ENCODE measurements at places on chromosomes 2 and 18.
A peak's percentile ranks its signal among the peaks of the same experiment; 100 is the strongest.

GRCh38 chr2:88832311-88832991, 141.0 kb downstream of the RPIA start:
- peak; percentile 64 for DNase-seq

DNA sequence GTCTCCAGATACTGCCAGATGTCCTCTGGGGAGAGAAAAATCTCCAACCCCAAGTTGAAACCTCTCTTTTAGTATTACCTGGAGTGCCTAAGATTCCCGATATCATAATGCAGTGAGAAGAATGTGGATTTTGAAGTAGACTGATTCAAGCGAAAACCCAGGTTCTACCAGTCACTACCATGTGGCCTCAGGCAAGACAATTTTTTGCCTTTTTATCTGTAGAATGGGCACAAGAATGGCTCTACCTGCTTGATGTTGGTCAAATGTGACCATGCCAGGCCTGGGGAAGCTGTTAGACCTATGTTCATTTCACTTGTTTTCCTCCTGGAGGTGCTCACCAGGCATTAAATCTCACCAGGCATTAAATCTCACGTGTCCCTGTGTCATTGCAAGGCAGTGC, 131.3 kb downstream of the DDX1 start:
- no peak for DNase-seq

GRCh38 chr2:179129574-179130238, 79.8 kb upstream of the CCDC141 start:
- DNase-seq = no peak

- no peak for DNase-seq
These were observed 369.0 kb downstream of the EPHA4 start for GRCh38 chr2:221203125-221203524.

- DNase-seq = peak; percentile 94
These were observed 138.2 kb downstream of the VAPA start for GRCh38 chr18:10051877-10052631.

GRCh38 chr2:186060744-186061440, 322.3 kb downstream of the FSIP2 start:
- DNase-seq = no peak

GRCh38 chr2:131493199-131493968, 1.2 kb upstream of the MZT2A start:
- no peak for DNase-seq

GRCh38 chr2:216478151-216478550, 20.5 kb upstream of the RPL37A start:
- no peak for DNase-seq

DNA sequence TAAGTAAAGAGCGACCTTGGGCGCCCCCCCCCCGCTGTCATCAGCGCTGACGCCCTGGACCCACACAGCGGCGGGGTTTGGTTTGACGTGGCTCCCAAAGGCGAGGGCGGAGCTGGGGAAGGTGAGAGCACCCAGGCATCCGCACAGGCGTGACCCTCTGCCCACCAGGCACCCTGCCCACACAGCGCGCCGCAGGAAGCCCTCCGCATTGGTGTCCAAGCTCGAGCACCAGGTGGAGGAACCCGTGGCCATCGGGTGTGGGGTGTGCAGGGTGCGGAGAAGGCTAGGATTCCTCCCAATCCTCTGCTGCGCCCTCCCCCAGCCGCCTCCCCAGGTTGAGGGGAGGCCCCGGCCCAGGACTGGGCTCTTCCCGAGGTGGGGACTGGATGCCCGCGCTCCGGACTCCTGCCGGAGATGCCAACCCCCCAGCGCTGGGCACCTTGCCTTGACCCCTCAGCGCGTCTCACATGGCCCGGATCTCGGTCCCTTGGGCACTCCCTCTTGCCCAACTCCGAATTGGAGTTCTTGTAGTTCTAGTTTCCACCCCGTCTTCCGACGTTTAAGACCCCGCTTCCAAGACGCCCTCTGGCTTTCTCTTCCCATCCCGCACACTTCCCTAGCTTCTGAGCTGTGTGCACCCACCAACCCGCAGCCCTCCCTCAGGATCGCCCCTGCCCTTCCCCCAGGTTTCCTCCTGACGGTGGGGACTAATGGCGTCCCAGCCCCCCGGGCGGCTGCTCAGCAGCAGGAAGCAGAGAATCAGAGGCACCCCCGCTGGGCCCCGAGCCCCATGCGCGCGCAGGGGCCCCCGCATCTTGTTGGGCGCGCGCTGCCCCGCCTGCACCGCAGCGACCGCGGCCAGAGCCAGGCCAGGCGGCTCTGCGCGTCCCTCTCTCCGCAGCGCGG, 25.9 kb upstream of the RESP18 start:
- DNase-seq = no peak

DNA sequence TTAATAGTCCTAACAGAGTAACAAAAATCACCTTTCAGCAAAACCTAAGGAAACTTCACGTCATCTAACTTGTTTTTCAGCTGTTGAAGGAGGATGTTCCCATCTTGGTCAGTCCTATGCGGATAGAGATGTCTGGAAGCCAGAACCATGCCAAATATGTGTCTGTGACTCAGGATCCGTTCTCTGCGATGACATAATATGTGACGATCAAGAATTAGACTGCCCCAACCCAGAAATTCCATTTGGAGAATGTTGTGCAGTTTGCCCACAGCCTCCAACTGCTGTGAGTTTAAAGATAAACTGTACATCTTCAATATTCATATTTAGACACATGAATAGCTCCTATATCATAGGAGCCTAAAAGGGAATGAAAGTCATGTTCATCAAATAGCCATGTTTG, 10.5 kb downstream of the COL3A1 start:
- no peak for DNase-seq

DNA sequence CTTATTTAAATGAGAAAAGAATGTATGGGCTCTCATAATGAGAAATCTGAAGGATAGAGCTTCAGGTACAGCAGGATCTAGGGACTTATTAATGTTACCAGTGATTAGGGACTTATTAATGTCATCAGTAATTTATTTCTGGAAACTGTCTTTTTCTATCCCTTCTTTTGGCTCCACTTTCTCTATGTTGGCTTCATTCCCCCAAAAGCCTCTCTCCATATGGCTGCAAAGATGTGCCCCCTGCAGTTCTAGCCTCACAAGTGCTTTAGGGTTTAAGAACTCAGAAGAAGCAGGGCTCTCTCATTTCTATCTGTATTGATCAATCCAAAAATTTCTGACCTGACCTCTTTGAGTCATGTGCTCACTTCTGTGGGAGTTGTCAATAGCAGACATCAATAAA, 480.9 kb downstream of the TXNL1 start:
- DNase-seq = no peak

GRCh38 chr18:78521136-78521535, 458.5 kb upstream of the SALL3 start:
- DNase-seq = no peak

DNA sequence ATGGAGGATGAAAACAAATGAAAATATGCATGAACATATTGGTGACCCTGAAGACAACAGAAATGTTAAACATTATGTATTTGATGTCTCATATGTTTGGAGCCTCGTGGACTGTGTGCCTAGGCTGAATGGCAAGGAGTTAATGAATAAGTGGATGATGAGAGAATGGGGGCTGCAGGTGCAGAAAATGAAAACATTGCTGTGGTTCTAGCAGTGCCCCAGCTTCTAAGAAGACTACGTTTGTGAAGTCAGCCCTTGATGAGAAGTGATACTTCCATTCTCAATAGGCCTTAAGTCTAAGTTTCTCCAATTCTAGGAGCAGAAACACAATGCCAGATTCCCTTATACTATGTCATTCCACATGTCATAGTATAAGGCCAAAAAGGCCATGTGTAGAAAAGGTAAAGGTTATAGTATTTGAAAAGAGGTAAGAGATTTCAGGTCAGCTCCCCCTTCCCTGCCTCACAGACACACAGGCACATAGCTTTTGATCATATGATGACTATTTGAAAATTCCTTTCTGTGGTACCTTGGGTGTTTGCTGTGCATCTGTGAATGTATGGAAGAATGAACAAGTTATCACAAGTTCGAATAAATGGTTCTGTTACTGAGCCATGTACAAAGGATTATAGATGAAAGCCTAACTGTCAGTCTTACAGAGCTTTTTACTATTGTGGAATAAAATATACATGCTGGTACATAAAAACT, 280.8 kb downstream of the SETBP1 start:
- no peak for DNase-seq

GRCh38 chr18:44497311-44497710, 183.4 kb upstream of the SETBP1 start:
- DNase-seq = no peak

DNA sequence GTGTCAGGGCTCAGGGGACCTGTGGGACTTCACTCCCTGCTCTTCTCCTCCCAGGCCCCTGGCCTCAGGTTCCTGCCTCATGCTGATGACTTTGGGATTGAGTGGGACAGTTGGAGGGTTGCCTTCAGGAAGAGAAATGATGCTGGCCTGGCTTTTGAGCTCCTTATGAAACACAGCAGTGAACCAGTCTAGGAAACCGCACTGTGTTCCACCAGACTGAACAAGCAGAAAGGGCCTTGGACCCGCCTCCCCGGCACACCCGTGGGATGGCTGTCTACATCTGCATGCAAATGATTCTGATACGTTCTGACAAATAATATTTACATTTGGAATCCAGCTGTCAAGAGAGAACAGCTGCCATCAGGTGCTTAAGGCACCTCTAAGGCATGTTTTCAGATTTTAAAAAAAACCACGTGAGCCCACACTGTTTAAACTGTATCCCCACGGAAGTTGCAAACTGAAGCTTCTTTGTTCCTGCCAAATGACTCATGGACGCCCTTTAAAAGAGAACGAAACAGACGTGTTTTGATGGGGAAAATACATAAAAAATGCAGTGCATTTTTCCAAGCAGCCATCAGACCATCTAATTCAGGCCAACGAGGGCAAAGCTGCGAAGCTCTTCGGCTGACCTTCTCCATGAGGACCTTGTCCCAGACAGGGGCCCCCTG, 27.6 kb upstream of the ASAP2 start:
- no peak for DNase-seq

- DNase-seq = no peak
These were observed 84.8 kb upstream of the CRIM1 start for GRCh38 chr2:36270758-36271157.

- no peak for DNase-seq
These were observed 206.5 kb downstream of the PDE1A start for GRCh38 chr2:182220335-182220734.

DNA sequence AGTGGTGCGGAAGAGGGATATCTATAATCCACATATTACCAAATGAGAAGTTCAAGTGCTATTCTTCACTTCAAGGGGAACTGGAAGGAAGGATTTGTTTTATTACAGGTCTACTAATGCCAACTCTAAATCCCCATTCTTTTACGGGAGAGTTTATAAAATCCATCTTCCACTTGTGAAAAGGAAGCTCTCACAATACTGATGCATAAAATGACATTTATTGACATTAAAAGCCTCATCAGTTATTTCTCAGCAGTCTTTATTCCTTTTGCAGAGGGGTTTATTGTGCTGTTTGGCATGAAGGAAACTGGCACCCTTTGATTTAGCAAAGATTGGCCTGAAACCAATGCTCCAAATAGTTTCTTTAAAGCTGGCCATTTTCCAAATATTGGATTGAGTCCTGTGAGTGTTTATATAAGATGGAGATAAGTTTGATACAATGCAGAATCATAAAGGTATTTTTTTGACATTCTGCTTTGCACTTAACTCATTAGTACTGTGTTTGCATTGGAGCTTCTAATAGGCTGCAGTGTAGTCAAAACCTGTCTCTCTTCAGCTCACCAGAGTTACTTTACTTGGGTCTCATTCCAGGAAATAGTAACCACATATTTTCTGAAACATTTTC, 26.6 kb downstream of the LRP1B start:
- DNase-seq = no peak

GRCh38 chr2:142867136-142867535, 10.3 kb upstream of the KYNU start:
- no peak for DNase-seq

DNA sequence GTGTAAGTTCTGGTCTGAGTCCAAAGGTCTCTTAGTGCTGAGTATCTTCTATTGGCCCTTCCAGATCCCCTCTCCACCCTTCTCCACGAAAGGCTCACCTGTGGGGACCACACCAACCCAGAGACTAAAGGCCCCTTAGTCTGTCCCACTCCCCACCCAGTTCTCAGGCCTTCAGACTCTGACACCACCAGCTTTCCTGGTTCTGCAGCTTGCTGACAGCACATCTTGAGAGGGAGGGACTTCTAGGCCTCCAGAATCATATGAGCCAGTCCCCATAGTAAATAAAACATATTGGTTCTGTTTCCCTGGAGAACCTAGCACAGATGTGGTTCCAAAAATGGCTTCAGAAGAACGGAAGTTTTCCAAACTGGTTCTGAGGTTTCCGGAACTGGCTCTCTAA, 38.5 kb upstream of the KLF11 start:
- DNase-seq = no peak

DNA sequence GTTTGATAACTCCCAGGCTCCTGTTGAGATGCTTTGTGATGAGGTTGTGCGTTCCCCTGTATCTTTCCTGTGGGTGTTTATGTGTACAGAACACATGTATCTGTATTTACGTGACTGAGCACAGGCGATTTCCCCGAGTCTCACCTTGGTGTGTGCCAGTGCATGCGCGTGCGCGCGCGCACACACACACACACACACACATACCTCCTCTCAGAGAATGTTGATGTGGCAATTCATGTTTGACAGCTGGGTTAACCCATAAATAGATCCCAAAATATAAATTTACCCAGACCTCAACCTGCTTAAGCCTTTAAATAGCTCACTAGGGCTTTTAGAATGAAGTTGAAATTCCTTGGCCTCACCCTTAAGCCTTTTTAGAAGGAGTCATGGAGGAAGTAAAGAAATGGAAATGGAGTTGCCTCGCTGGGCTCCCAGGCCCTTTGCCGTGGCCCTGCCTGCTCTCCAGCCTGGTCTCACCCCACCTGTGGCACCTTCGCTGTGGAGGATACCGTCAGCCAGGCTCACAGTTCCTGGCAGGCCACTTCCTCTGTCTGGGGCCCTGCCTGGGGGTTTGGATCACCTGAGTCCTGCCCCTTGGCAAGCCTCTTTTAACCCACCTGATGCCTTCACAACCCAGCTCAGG, 20.3 kb downstream of the AGAP1 start:
- DNase-seq = no peak

DNA sequence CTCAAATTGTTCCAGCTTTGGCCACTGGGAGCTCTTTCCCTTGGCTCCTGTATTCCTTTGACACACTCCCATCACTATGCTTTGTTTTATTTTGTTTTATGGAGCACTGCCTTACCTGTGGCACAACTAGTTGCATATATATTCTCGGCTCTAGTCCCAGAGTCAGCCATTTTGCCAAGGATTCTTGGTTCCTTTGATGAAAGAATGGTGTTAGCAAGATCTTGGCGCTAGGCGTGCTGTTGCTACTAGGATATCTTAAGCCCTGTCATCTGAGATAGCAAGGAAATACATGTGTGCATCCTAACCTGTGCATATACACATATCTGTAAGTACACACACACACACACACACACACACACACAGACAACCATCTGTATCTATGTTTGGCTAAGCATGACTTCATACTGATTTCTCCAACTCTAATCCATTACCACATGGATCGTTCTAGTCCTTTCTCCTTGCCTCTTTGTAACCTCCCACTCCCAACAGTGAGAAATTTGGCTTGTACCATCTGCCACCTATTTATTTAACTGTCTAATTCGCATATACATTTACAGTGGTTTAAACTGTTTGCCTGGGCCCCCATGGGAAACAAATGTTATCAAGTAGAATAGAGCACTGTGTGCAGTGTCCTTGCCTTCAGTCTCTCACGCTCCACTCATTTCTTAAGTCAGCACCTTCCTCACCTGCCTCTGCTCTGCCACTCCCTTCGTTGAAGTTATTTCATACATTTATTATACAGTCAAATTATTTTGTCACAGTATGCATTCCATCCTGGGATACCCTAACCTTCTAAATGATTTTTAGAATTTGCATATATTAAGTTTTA, 137.5 kb upstream of the MAP3K20 start:
- DNase-seq = no peak

- no peak for DNase-seq
These were observed 127.9 kb upstream of the PGAP1 start for GRCh38 chr2:197054437-197054836.

Data from esophagus muscularis mucosa (tissue), 4 donors.